Brain microvascular endothelial cell (primary cell): ENCODE measurements at places on chromosomes 6 and 20.

DNA sequence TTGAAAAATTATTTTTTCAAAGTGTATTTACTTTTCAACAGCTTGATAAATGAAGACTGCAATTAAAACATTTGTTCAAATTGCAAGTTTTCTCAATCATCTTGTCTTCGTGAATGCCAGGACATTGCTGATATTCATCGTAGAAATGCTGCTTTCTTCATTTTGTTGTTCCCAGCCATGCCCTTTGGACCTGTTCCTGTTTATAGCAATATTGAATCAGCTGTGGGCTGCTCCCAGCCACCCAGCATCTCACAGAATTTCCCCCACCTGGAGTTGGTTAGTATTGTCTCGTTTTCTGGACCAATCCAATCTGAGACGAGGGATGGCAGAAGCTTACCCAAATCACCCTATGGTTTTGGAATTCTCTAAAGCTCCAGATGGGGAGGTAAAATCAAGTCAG lies 40.8 kb downstream of the SLC22A2 start:
- no peak for DNase-seq

GRCh38 chr6:127471379-127472255 lies 12.4 kb upstream of the KIAA0408 start:
- no peak for DNase-seq

DNA sequence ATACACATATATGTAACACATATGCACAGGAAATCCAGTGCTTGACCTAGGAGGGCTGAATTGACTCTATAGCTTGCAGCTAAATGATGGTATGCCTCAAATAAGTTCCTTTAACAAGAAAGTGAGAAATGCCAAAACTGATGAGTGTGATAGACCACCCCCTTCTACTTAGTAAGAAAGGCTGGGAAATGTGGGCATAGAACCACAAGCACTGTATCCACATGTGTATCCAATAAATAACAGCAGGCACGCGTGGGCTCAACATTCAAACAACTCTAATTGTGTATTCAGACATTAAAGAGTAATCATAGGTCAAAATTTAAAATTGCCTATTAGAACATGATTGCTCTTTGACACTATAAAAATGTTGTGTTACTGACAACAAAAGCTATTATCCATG lies 54.1 kb downstream of the FAM83B start:
- DNase-seq: no peak

- no peak for DNase-seq
Measured at GRCh38 chr6:78935553-78935952, 68.2 kb downstream of the IRAK1BP1 start.

DNA sequence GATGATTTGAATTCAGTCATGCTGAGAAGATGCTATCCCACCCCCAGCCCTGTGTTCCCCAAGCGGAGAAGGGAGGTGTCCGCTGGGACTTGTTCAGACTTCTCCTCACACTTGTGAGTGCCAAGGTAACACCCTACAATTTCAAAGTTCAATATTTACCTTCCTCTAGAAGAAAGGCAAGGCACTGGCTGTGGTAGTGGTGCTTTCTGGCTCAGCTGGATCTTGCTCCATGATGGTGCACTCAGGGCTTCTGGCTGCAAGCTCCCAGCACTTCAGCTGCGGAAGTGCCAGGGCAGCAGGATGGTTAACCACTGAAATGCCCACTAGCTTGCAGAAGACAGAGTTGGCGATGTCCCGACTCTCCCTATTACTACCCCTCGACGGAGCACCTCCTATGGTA lies 135.4 kb downstream of the MTFR2 start:
- DNase-seq: no peak

DNA sequence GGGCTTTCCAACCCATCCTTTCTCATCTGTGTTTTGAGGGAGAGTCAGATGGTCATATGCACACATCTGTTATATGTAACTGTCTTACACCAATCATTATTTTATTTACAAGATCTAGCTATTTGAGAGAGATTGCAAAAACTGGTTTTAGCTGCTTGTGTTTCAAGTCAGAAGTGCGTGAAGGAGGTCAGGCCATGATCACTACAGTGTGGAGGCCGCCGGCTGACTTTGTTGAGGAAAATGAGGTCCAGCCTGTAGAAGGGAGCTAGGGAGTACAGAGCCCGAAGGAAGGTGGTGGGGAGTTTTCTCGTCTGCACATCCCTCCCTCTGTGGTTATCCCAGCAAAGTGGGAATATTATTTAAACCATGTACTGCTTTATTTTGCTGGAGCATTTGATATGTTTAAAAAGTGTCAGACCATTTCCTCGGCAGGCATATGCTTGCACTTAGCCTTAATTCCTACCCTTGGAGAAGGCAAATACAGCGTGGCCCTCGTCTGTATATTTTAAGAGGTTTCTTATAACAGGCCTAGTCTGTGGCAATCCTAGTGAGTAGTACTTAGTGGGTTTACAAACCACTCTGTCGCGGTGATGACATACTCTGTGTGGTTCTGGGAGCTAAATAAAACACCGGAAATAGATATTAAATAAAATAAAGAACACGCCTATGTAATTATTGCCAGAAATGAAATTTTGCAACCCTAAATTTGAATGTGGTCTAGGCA lies 95.6 kb downstream of the UST start:
- DNase-seq: no peak

- no peak for DNase-seq
Measured at GRCh38 chr20:20547221-20547875, 165.1 kb downstream of the RALGAPA2 start.

DNA sequence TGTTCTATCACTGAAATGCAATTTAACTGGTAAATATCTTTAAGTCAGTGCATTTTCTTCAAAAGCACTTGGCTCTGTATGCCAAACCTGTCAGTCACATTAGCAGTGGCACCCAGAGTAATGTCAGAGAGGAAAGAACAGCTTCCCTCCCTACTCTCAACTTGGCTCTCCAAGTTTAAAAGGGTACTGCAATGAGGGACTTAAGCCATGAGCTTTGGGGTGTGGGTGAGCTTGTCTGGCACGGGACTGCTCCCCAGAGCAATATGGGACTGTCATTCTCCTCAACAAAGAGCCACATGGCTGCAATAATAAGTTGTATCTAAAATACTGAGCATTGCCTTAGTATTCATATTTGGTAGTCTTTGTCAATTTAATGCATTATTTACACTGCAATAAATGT lies 4.0 kb downstream of the GCM2 start:
- DNase-seq: no peak

DNA sequence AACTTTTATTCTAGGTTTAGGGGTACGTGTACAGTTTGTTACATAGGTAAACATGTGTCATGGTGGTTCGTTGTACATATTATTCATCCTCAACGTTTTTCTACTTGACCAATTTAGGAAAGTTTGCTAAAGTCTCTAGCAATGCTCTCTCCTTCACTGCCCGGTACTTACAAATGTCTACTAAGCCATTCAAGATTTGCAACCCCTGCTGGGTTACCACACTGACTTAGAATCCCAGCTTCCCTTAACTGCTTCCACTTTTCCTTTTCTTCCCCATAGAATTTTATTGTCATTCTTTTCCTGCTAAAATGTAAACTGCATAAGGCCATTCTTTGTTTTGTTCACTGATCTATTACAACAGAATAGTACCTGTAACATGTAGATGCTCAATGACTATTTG lies 97.4 kb downstream of the SMPDL3A start:
- DNase-seq: no peak

GRCh38 chr6:19440531-19440930 lies 396.6 kb upstream of the ID4 start:
- DNase-seq: no peak

DNA sequence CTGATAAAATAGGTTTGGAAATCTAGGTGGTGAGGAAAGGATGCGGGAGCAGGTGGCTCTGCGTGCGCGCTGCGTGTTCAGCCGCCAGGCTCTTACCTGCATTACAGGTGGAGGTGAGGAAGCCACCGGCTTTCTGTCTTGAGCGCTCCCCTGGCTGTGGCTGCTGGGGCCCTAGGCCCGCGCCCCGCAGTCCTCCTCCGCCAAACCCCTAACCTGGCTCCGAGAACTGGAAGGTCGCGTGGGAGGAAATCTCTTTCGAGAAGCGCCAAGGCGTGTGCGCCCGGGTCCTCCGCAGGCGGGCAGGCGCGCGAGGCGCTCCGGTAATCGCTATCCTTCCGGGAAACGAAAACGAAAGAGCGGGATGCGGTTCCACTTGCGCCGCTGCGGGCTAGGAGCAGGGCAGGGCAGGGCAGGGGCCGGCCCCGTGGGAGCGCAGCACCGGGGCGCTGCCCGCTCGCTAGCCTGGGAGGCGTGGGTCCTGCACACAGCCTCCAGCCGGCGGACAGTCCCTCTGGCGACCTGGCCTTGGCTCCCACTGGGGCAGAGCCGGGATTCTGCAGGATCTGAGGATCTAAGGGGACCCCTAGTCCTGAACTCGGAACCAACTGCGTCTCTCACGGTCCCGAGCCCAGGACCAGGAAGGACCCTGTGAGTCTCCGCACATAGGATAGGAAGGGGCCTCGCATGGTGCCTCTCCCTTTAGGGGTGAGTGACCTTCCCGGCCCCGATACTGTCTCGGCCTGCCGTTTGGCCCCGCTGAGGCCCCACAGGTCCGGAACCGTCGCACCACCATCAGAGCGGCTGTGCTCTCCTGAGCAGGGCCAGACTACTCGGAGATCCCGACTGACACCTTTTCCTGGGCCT lies at the start of gene ETV7:
ETV7 (minus strand) TSS at position 230 of the 864 bp plus-strand sequence; CDS start at position 102, 128 bp downstream.
- DNase-seq: no peak

- no peak for DNase-seq
Measured at GRCh38 chr6:82909551-82909950, 156.1 kb downstream of the UBE3D start.

GRCh38 chr6:170317718-170318117 lies 11.2 kb downstream of the FAM120B start:
- no peak for DNase-seq

GRCh38 chr6:169224185-169224695 lies 29.4 kb downstream of the THBS2 start:
- DNase-seq: peak; percentile 73

GRCh38 chr20:10221021-10221420 lies 2.4 kb downstream of the SNAP25 start:
- no peak for DNase-seq
